Osteoblast (primary cell): ENCODE measurements at places on chromosomes 13 and 19. TPM values are rescaled to one million over a fixed set of nuclear protein-coding genes. Genes with fewer than 3 reads are reported as not detected.

CCNA1 gene
- total RNA-seq = not detected in 2 replicates

ZNF556 gene
- not detected in 2 replicates for total RNA-seq

MUC16 gene
- not detected in 2 replicates for total RNA-seq

ZNF90 gene
- 1.1 and 1.2 TPM in 2 replicates for total RNA-seq

BCAM gene
- 4.3 and 4.4 TPM in 2 replicates for total RNA-seq

TMEM91 gene
- total RNA-seq = 5.9 and 6.2 TPM in 2 replicates

FUT6 gene
- not detected in 2 replicates for total RNA-seq

CILP2 gene
- total RNA-seq = 0.72 and 0.88 TPM in 2 replicates

IZUMO4 gene
- total RNA-seq = 0.36 and 2.4 TPM in 2 replicates

THAP8 gene
- total RNA-seq = 3.2 and 5.1 TPM in 2 replicates

VSTM2B gene
- total RNA-seq = not detected in 2 replicates

RNF113B gene
- not detected in 2 replicates for total RNA-seq

ICAM4 gene
- total RNA-seq = under 0.01 and 0.29 TPM in 2 replicates

GRIK5 gene
- under 0.01 TPM in 2 replicates for total RNA-seq
